ENCODE measurements at places on chromosomes 3 and 15.

DNA sequence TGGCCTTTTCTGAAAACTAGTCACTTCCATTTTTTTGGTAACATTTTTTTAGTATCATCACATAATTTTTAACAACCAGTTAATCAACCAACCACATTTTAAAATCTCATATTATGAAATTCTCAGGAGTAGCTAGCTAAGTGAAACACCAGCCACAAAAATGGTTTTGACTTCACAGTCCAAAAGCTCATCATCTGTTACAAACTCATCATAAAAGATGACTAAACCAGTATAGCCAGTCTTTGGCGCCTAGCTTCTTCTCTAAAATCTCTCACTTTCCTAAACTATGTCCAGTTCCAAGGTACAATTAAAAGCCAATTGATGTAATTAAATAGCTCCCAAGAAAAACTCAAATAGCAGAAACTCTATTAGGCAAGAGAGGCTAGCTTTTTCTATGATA is 88.2 kb upstream of the ZNF385D start:
- DNase-seq = no peak

GRCh38 chr3:113079218-113079961 is 88.6 kb downstream of the GTPBP8 start:
- no peak for DNase-seq

GRCh38 chr3:150921209-150921608 is 16.0 kb upstream of the MINDY4B start:
- no peak for DNase-seq

GRCh38 chr15:69304182-69304545 is 5.5 kb downstream of the PAQR5 start:
- DNase-seq = no peak

- DNase-seq = no peak
Observed at GRCh38 chr3:171511450-171511849, 51.2 kb upstream of the TNIK start.

DNA sequence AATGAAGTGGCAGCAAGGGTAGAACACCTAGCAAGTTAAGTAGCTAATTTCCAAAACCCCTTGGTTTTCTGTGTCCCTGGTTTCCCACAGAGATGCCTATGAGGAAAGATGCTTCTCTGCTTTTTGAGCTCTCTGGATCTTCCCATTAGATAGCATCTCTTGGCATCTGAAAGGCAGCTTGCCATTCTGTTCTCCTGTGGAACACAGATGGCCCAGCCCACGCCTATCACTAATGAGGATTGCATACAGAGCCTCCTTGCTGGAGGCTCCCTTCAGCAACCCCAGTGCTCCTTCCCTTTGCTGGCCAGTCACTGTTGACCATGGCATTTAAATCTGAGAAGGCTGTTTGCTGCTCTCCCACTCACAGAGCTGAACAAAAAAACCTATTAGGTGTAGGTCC is 34.4 kb upstream of the ETV5 start:
- no peak for DNase-seq

DNA sequence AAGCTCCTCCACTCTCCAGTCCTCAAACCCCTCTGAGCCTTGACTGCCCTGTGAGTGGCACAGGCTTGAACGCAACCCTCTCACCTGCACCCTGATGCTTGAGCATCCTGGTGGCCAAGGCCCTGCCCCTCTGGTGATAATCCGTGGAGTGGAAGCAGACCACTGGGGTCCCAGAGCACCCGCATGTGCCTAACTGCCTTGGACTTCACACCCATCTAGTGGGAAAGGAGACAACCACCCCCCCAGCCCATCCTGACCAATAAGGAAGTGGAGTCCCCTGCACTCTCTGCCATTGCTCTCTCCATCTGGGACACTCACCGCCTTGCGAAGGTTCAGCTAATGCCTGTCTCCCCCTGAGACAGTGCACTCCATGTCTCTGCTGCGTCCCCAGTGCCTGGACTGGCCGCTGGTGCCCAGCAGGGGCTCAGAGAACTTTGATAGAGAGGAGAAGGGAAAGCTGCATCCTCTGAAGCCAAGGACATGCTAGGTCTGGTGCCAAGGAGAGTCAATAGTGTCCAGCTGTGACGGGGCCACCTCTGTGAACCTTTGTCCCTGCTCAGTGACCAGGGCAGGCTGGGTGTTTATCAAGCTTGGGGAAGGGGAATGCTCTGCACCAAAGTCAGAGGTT is 3.4 kb downstream of the KLF15 start:
- no peak for DNase-seq

DNA sequence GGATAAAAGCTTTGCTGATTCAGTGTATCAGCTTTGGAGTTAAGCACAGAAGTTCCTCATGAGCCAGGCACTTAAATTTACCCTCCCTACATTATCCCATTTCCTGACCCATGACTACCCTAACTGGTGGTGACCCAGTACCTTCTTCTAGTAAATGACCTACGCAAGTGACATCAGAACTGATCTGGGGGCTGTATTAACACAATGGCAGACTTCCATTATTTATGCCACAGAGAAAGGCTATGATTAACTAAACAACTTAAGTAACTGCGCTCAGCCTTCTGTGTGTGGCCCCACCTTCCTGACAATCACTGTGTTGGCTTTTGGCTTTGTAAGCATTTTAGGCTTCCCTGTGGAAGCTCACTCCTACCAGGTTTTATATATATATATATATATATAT is 1.9 kb downstream of the MB21D2 start:
- no peak for DNase-seq

DNA sequence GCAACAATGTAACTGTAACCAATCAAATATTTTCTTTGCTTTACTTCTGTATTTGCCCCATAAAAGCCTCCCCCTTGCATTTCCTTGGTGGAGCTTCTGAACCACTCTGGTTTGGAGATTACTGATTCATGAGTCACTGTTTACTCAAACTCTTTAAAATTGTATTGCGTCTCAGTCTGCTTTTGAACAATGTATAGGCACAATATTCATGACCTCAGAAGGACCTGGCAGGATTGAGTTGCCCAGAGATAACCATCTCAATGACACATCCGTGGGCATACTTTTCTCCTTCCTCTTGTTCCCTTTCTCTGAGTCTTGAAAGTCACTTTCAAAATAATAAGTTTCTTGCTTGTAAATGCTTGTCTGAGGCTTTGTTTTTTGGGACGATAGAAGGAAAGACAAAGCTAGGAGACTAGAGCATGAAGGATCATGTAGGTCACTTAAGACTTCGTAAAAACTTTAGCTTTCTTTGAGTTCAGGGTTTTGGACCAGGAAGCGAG is 57.1 kb upstream of the POU1F1 start:
- no peak for DNase-seq

DNA sequence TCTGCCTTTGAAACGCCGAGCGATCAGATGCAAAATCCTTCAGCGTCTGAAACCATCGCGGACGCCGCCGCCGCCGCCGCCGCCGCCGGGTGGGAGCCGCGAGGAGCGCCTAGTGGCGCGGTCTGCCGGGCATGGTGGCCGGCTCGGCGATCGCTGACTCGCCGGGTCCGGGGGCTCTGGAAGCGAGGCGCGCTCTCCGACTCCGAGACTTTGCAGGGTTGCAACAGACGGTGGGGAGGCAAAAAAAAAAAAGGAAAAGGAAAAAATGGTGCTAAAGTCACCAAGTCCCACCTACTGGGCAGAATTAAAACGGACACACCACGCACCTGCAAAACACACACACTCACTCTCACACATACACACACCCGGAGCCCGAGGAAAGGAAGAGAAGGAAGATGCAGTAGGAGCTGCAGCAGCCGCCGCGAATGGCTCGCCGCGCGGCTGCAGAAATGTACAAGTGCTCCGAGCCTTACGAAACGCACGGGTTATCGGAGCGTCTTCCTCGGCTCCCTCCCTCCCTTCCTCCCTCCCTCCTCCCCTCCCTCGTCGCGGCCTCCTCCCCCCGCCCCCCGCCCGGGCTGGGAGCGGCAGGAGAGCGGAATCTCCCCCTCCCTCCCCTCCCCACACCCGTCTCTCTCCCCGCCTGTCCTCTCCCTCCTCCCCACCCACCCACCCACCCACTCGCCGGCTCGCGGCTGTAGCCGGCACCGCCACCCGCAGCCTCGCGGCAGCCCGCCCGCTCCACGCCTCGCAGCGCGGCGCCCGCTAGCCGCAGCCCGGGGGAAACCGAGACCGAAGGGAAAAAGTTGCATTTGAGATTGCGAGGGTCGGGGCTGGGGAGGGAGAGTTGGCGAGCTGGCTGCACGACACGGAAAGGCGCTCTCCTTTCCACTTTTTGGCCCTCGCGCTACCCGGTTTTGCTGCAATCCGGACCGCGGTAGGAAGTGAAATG is at the start of gene NTRK3:
NTRK3 (minus strand) TSS at position 461 of the 952 bp plus-strand sequence. CDS start 586 bp downstream, outside the sequence.
- DNase-seq = no peak

DNA sequence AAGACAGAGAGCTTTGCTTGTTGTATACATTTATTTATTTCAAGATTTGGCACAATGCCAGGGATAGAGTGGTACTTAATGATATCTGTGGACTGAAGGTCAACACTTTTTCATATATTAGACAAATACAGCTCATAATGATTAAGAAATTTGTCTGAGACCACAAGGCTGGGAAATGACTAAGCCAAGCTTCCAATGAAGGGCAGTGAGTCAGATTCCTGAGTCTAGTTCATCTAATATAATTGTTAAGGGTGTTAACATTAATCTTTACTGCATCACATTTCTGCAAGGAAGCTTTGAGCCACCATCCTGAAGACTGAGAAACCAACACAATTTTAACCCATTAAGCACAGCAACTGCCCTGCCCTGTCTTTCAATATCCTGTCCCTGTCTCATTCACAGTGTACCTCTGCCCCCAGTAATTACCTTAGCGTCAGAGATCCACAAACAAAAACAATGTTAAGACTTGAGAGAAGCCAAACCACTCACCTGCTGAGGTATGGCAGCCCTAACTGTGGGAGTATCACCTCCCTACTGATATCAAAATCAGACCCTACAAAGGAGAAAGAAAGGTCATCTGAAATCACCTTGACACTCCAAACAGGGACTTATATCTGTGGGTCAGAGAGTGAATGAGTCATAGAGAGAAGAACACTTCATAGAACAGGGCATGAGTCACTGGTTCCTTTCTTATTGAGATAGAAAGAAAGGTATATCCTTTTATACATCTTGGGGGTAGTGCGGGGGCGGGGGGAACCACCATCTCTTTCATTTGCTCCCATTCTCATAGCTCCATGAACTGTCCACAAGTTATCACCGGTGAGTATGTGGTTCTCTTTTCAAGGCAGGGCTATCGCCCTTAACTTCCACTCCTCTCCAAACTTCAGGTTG is 74.7 kb downstream of the MAGI1 start:
- DNase-seq = no peak

DNA sequence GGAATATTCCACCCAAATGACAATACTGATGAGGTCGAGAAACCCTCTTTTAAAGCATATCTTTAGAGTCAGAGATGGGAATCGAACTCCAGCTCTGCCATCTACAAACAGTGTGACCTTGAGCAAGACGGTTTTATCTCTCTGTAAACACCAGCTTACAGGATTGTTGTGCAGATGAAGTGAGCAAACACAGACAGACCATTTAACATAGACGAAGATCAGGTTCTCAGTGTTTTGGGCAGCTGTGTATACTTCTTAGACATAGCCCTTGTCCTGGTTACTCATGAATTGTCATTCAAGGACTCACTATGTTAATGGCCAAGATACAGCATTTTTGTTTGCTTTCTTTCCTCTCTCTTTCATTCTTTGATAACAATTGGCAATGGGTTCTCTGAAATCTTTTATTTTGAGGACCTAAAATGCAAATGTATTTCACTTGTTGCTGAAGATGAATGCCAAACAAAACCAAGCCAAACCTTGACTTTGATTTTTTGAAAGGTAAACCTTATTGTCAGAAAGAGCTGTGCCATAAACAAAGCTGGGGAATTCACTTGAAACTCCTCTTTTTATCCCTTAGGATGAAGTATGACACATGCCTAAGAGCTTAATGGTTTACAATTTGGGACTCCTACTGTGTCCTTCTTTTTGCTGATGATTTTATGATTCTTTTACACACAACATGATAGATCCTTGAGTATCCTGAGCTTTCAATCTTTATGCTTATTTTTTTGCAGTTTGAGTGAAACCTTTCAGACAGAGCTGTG is 250.0 kb upstream of the PDZRN3 start:
- no peak for DNase-seq

- no peak for DNase-seq
Observed at GRCh38 chr3:123469323-123469995, 20.6 kb upstream of the ADCY5 start.

- no peak for DNase-seq
Observed at GRCh38 chr3:50001511-50001910, 61.6 kb downstream of the RBM6 start.

DNA sequence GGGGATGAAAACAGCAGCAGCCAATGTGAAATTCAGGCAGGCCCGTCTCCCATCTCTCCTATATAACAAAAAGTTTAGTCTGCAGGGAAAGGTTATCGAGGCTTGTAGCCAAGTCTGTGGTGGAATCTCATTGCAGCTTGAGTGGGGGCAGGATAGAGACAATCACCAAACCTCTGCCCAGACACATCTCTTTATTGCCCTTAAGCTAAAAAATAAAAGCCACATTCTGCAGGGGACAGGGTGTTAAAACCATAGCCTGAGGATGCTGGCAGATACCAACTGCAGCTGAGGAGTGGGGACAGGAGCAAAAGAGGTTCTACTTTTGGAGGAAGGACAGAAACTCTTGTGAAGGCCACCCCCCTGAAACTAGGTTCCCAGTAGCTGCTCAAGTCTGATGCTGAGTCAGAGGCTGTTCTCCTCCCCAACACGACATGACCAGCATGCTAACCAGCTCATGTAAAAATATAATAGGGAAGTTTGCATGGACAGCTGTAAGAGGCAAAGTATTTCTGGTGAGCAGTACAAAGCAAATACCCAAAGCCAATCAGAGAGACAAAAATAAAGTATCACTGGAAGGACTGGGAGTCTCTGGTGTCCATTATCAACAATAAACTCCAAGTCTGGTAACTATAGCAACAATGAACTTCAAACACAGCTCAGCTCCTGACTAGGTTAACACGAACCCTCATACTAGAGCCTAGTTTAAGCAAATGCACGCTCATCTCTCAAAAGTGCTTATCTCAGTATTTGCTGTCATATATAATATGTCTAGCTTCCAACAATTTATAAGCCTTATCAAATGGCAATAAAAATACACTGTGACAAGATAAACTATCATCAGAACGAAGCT is 362.2 kb upstream of the SLCO3A1 start:
- no peak for DNase-seq
